ENCODE measurements at places on chromosomes 16 and 17.

DNA sequence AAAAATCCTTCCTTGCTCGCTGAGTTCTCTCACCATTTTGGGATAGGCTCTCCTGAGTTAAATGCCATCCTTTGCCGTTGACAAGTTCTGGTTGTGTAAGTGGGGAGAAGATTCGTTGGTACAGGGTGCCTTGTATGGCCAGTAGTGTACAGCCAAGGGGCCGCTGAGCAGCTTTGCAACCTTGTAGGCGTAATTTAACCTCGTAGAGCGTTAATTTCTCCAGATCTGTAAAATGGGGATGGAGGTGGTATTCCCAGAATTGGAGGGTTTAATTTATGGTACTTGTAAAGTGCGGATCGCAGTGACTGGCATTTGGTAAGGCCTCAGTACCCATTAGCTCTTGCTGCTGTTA, 1.4 kb downstream of the ARSG start:
- no peak for DNase-seq

DNA sequence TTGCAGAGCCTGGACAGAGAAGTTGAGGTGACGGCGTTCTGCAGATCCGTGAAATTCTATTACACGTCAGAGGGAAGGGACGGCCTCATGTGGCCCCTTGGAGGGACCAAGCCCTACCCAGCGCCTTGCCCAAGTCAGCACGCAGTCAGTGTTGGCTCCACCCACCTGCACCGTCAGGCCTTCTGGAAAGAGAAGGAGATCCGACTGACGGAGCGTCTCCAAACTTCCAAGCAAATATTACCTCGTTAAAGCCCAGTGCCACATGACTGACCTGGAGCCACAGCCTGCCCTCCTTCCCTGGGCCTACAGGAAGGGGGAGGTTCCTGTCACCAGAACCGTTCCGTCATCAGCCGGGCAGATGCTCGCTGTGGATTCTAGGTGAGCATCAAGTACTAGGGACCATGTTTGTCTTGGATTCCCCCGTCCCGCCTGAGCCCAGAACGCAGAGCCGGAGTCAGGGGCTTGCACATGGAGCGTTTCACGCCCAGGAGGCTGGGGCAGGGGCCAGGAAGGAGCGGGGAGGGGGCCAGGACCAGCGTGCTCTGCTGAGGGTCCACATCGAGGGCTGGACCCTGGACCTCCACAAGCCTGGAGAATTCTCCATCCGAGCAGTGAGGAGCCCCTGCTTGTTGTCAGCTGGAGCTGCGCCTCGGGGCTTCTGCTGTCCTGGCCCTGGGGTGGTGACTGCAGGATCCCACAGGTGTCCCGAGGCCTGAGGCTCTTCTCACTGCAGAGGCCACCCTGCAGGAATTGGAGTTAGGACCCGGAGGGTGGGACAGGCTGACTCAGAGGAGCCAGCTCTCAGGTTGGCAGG, 22.6 kb upstream of the METRNL start:
- no peak for DNase-seq

GRCh38 chr16:88497561-88498462, 44.7 kb downstream of the ZFPM1 start:
- DNase-seq, result no peak

- no peak for DNase-seq
Observed at GRCh38 chr16:79362300-79362970, 238.1 kb downstream of the MAF start.

DNA sequence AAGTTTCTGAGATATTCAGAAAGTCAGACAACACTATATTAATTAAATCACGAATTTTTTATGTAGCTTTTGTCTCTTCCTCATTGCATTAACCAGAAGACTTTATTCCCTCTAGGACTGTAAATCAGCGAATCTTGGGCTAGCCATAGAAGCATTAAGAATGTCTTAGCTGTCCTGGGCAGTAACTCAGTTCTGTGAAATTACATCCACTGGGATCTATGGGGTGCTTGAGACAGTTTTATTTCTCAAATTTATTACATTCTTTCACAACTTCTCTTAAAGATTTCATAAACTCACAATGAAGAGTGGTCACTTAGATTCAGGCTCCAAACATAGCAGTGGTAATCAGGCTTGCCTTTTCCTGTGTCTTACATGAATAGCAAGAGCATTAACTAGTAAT, 1153.4 kb downstream of the CDH8 start:
- no peak for DNase-seq

- no peak for DNase-seq
Observed at GRCh38 chr16:75578212-75578611, 12.0 kb downstream of the GABARAPL2 start.

GRCh38 chr16:73405851-73406250, 357.9 kb upstream of the ZFHX3 start:
- DNase-seq, result no peak

DNA sequence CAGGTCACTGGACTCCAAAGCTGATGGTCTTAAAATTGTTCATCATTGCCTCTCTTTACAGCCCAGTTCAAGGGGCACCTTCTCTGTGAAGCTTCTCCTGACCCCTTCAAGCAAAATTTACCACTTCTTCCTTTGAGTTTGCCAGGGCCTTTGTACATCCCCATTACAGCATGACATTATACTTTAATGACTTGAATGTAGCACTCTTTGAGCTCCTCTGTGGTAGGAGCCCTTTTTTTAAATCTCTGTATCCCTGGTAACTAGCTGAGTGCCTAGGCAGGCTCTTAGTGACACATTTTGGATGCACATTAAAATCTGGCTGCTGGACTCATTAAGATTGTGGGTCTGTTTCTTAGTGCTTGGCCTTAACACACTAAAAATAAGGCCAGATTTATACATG, 412.1 kb downstream of the CA10 start:
- no peak for DNase-seq

DNA sequence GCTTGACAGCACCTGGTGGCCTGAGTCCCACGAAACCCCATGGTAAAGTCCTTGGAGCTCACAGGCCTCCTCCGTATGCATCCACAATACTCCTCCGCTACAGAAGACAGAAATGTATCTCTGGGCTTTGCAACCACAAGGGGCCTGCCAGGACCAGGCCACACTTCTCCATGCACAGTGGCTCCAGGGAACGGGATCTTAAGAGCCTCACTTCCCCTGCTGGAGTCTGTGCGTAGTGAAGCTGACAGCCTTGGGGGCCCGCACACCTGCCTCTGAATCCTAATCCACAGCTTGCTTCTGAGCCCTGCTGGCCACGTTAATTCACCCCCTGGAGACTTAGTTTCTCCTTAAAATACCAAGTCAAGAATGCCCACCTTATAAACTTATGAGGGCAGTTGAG, 125.7 kb downstream of the COPRS start:
- DNase-seq, result no peak

DNA sequence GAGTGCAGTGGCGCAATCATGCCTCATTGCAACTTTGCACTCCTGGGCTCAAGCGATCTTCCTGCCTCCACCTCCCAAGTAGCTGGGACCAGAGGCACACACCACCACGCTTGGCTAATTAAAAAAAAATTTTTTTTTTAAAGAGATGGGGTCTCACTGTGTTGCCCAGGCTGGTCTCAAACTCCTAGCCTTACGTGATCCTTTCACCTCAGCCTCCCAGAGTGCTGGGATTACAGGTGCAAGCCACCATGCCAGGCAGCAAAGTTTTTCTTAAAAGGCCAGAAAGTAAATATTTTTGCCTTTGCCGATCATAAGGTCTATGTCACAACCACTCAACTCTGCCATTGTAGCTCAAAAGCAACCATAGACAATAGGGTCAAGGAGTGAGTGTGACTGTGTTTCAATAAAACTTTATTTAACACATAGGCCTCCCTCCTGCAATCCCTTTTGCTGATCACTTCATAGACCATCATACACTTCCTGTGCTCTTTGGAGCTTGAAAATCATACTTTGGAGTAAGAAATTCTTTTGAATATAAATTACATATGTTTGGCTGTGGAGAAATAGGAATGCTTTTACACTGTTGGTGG, 48.6 kb downstream of the PITPNC1 start:
- no peak for DNase-seq

DNA sequence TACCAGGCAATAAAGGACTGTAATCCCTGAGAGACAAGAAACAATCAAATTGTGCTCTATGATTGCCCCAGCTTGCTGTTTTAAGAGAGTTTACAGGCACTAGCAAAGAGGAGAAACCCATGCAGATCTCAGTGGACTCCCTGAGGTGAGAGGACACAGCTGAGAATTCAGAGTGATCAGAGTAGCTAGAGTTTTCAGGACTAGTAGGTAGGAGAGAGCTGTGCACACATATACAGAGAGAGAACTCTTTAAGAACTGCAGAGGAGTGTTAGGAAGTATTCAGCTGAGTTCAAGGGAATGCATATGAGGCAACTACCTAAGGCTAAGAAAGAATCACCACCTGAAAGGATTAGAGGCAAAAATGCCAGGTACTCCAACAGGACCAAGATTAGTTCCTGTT, 904.8 kb downstream of the CDH8 start:
- DNase-seq, result no peak

DNA sequence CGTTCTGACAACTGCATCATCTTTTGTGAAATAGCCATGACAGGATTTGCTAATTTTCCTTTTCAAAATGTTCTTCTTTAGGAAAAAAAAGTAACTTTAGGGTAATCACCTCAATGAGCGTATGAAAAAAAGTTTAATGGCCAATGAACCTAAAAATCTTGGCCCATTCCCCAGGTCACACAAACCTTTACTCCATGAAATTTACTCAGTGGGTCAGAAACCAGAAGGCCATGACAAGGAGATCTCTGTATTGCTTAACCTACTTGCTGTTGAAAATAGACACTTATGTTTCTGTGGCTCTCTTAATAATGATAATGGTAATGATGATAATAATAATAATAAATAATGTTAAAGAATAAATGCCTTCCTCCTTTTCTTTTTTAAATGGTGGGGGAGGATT, 180.8 kb upstream of the IRX3 start:
- no peak for DNase-seq

DNA sequence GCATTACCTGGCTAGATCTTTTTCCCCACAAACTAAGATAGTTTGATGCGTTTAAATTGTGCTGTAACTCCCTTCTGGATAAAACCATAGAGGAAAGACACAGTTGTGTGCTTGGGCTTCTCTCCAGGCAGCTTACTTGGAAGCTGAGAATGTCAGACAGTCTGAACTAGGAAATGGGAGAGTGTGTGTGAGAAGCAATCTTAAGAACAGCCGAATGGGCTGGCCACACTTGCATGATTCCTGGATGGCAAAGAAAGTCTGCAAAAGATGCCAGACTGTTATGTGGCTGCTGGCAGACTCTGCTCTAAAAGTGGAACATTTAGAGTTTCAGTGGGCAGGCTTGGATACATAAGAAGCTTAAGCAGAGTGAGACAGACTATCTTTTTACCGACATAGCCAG, 384.3 kb upstream of the PSMD7 start:
- no peak for DNase-seq

DNA sequence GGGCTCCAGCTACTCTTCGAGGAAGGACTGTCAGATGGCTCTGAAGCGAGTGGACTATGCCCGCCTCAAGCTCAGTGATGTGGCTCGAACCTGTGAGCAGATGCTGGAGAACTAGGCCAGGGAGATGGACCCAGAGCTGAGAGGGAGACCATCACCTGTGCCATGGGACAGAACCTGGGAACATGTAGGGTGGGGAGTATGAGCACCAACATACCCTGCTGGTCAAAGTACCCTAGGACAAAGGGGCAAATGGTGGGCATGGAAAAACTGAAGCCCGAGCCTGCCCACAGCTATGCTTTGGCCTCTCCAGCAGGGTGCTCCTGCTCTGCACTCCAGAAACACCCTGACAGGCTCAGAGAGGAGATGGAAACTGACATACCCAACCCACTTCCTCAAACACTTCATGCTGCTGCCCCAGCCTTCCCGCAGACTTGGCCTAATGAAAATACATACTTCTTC, 1.9 kb downstream of the MED11 start:
- no peak for DNase-seq

DNA sequence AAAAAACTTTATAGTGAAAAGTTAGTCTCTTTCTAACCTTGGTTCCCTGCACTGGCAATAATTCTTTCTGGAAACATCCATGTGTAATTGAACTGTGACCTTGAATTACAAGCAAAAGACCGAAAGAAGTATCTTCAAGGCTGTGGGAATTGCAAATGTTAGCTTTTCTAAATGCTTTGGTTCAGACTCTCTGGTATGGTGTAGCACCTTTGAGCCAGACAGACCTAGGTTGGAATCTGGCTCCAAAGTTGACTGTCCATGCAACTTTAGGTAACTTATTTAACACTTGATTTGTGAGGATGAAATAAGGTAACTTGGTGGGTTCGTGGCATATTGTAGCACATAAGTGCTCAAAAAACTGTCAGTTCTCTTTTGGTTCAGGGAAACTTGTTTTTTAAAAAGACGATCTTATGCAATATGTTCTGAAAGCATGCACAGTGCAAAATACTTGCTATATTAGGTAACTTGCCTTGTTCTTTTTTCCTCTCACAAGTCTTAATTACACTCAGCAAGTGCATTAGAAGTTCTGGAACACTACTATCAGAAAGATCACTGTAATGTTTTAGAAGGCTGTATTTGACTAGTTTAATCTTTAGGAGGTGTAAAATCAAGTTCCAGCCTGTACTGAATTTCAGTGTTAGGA, 46.3 kb downstream of the TANGO6 start:
- DNase-seq, result no peak

GRCh38 chr17:7880076-7880868, 8.3 kb upstream of the CHD3 start:
- DNase-seq, result no peak

DNA sequence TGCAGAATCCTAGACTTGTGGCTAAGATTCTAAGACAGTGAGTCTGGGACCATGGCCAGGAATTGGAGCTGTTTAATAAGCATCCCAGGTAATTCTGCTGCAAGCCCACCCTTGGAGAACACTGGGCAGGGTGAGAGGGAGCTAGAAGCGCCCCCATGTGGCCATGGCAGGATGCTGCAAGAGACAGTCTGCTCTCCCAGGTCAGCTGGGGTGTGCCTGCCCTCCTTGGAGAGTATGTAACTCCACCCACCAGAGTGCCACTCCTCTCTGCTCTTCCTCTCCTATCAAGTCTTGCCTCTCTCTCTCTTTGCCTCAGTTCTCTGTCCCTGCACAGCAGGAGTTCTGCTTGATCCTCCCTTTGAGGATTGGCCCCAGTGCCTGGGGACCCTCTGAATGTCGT, 14.9 kb downstream of the RCVRN start:
- DNase-seq, result no peak

GRCh38 chr16:88781140-88782077, 3.6 kb downstream of the PIEZO1 start:
- no peak for DNase-seq

GRCh38 chr16:31052114-31052513, 18.8 kb downstream of the STX4 start:
- DNase-seq, result no peak

- DNase-seq, result no peak
Observed at GRCh38 chr16:11264155-11264832, 4.8 kb downstream of the TNP2 start.

DNA sequence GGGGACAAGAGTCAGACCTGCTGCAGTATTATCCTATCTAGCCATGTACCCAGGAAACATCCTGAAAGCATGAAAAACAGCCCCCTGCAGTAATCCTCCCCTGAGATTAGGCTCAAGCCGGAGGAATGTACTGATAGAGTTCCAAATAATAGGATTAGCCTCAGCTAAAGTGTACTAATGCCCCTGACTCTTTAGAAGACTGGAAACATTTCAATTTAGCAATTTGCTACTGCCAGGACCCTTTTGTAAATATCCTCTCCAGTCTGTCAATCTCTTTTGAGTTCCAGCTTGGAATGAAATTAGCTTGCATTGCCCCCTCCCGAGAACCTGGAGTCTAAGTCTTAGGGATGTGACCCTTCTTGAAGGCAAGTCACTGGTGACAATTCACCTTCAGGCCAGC, 110.8 kb upstream of the DNAH9 start:
- DNase-seq, result no peak
